HT1080 (cell line): ENCODE measurements at places on chromosomes 11 and 22. TPM values are rescaled to one million over a fixed set of nuclear protein-coding genes. Genes with fewer than 3 reads are reported as not detected.

NXPE4 gene
- not detected in 2 replicates for total RNA-seq

OR2AG1 gene
- total RNA-seq = not detected in 2 replicates

LRRC56 gene
- not detected in 2 replicates for total RNA-seq

LMO1 gene
- 0.18 and 0.30 TPM in 2 replicates for total RNA-seq

OR52I2 gene
- not detected in 2 replicates for total RNA-seq

OR51I1 gene
- 2.9 and 3.1 TPM in 2 replicates for total RNA-seq
